Esophagus squamous epithelium (tissue), 5 donors: ENCODE measurements at places on chromosomes 4 and X.
A peak's percentile ranks its signal among the peaks of the same experiment; 100 is the strongest.

DNA sequence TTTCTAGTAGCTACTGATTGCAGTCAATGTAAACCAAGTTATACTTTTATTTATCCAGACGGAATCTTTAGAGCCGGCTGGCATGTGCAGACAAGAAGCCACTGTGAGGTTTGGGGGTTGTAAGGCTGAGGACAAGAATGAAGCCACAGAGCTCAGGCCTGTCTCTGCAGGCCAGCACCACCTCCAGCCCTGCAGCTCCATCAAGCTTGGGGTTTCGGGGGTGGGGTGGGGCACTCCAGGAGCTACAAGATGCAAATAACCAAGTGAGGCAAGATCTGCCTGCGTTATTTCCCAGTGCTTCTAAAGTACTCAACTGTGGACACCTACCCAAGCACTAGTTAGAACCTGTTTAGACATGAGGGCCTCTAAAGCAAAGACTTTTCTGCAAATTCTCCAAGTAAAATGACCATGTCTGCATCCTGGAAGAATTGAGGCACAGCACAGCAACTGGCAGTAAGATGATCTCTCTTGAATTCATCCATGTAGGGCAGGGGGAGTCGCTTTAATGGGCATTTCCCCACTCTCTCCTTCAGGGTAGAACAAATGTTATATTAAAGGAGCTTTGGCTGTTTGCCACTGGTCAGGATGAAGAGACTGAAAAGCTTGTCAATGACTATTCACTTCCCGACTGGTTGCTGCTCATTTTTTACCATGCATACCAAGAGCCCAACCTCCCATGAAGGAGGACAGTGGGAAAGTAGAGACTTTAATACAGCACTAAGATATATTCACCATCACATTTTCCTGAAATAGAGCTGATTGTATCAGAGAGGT is 222.5 kb downstream of the MGST2 start:
- peaks cover 82% of the 10 kb centered on the region for H3K4me1 ChIP-seq
- peak overlapping the region; percentile 81 for H3K27ac ChIP-seq
- H3K4me3 ChIP-seq = peak overlapping the region; percentile 54
- no peaks in the 10 kb centered on the region for H3K27me3 ChIP-seq
- DNase-seq = no peak

- H3K4me3 ChIP-seq = peak overlapping the region; percentile 77
- DNase-seq = no peak
- H3K27ac ChIP-seq = peak overlapping the region; percentile 91
- no peaks in the 10 kb centered on the region for H3K27me3 ChIP-seq
- H3K4me1 ChIP-seq = peaks cover 9% of the 10 kb centered on the region
Measured at GRCh38 chr4:107719207-107719921, 670 bp downstream of the PAPSS1 start.

- no peaks in the 10 kb centered on the region for H3K27me3 ChIP-seq
- H3K4me3 ChIP-seq = no peak overlapping the region
- H3K4me1 ChIP-seq = no peaks in the 10 kb centered on the region
- H3K36me3 ChIP-seq = no peaks in the 10 kb centered on the region
Measured at GRCh38 chr4:131084997-131085396, 1989.0 kb downstream of the C4orf33 start.

DNA sequence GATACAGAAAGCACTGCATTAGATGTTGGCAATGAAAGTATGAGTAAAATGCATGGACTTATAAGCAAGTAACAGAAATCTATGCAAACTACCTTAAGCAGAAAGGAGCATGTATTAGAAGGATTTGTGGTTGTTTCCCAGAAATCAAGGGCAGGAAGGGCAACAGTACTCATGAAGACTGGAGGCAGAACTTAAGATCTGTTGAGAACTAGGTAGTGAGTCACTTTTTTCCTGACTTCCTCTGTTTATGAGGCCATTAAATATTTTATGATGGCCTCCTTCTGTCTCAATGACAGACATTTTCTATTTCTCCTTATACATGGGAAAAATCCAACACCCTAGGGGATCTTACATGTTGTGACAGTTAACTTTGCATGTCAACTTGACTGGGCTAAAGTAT is 398.2 kb downstream of the MID1IP1 start:
- H3K4me1 ChIP-seq = peaks cover 6% of the 10 kb centered on the region
- no peaks in the 10 kb centered on the region for H3K36me3 ChIP-seq
- H3K27me3 ChIP-seq = no peaks in the 10 kb centered on the region
- DNase-seq = no peak

DNA sequence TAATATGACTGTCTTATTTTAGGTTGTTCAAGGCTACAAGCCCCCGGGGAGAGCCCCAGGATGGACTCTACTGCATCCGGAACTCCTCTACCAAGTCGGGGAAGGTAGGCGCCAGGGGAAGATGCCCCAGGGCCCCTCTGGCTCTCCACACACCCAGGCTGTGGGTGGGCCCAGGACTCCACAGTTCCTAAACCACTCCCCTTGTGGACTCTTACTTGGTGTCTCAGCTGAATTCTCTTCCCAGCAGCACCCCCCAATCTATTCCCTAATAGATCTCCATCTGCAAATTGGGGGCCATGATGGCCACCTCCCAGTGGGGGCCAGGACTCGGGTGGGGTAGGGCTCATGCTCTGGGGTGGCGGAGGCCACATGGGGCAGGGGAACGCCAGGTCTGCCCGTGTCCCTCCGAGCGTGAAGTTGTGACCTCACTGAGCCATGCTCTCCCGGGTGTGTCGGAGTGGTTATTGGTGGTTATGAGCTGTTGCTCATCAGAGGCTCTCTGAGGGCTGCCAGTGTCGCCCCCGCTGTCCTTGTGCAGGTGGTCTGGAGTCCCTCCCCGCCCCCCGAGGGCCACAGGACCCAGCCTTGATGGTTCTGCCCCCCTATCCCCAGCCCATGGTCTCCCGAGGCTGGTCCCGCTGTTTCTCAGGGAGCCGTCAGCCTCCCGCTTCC is 11.2 kb upstream of the ADD1 start:
- no peak overlapping the region for H3K4me3 ChIP-seq
- peaks cover 51% of the 10 kb centered on the region for H3K36me3 ChIP-seq
- peaks cover 33% of the 10 kb centered on the region for H3K4me1 ChIP-seq
- no peak overlapping the region for H3K27ac ChIP-seq
- DNase-seq = no peak

- peak overlapping the region; percentile 95 for H3K27ac ChIP-seq
- peaks cover 13% of the 10 kb centered on the region for H3K4me1 ChIP-seq
- H3K36me3 ChIP-seq = no peaks in the 10 kb centered on the region
- no peaks in the 10 kb centered on the region for H3K27me3 ChIP-seq
Measured at GRCh38 chrX:24145303-24146186, 4.0 kb upstream of the ZFX start.

DNA sequence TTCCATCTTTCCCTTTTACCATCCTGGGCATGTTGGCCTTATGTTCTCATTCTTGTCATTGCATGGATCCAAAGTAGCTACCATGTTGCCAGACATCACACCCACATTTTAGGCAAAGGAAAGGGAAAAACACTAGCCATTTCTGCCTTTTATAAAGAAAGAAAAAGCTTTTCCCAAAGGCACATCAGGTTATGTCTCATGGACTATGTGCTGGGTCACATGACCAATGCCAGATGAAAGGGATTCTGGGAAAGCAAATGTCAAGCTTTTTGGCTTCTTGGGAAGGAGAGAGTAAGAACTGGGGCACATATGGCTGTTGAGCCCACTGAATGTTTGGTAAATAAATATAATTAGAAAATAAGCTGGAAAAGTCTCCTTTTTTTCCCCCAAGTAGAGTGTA is 4.3 kb upstream of the SOD3 start:
- no peaks in the 10 kb centered on the region for H3K36me3 ChIP-seq
- no peak for DNase-seq
- H3K4me1 ChIP-seq = no peaks in the 10 kb centered on the region
- no peak overlapping the region for H3K4me3 ChIP-seq
